ENCODE measurements at places on chromosomes 4 and X.

DNA sequence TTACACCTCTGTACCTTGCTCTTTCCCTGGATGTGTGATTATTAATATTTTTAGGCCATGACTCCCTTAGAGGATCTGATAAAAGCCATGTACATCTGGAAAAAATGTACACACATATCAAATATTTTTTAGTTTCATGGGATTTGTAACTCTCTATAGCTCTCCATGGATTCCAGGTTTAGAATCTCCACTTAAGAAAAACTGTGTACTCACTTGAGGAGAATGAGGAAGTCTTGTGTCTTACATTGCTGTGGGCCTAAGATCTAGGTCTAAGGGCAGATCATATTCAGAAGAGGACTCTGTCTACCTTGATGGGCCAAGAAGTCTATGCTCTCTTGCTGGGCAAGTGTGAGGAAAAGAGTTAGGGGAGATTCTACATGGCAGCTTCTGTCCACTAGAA is 98.0 kb downstream of the RRAGB start:
- DNase-seq, result no peak

DNA sequence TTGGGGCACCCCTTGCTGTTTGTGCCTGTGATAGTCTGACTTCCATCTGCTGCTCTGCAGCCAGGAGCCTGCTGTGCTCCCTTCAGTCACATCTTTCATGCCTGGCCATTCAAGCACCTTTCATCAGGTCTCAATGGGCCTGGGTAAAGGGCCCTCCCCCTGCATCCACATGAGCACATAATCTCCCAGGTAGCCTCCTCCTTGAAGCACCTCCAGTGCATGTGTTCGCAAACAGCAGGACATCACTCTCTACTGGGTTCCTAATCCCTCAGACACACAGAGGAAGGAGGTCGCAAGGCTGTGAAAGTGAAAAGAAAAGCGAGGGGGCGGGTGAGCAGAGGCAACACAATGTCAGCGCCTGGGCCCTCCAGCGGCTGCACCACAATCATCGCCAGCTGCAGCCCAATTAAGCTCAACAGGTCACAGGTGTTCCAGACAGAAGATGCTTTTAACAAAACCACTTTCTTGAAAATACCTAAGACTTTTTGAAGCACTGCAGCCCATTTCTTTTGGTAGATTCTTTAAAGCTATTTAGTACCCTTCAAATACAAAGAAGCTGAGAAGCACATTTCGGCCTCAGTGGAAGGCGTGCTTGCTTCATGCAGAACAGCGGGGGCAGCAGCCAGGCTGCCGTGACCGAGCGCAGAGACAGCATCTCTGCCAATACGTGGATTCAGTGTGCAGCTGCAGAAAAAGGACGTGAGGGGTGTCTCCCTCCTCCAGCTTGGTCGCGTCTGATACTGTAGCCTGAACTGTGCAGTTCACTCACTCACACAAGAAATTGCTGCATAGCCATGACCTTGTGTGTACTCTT is 92.2 kb upstream of the SPRY1 start:
- DNase-seq, result no peak

GRCh38 chrX:39073131-39073530 is 271.9 kb downstream of the MID1IP1 start:
- DNase-seq, result no peak

- DNase-seq, result no peak
Observed at GRCh38 chrX:49106930-49107329, 16.6 kb downstream of the GPKOW start.

GRCh38 chr4:53306729-53307128 is 59.1 kb downstream of the SCFD2 start:
- DNase-seq, result no peak

DNA sequence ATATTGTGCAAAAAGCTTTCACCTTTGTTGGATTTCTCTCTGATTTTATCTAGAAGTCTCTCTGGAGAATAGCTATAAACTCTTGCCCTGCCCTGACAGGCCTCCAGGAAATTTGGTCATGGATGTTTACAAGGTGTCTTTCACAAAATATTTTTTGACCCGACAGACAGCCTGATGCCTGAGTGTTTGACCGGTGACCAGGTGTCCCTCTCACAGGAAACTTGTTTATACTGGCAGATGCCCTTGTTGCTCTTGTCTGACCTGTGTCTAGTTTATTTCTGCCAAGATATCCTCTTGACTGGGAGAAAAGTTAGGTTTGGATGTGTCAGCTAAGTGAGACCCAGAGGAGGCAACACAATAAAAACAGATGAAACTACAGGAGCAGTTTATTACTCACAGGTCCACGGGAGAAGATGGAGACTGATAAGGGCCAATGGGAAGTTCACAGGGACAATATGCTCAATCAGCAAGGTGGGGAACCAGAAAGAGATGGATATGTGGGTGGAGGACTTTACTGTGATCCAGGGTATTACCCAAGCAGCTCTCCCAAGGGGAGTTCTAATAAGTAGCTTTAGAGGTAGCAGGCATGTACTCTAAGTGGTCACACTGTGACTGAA is 243.3 kb downstream of the ARAP2 start:
- no peak for DNase-seq

DNA sequence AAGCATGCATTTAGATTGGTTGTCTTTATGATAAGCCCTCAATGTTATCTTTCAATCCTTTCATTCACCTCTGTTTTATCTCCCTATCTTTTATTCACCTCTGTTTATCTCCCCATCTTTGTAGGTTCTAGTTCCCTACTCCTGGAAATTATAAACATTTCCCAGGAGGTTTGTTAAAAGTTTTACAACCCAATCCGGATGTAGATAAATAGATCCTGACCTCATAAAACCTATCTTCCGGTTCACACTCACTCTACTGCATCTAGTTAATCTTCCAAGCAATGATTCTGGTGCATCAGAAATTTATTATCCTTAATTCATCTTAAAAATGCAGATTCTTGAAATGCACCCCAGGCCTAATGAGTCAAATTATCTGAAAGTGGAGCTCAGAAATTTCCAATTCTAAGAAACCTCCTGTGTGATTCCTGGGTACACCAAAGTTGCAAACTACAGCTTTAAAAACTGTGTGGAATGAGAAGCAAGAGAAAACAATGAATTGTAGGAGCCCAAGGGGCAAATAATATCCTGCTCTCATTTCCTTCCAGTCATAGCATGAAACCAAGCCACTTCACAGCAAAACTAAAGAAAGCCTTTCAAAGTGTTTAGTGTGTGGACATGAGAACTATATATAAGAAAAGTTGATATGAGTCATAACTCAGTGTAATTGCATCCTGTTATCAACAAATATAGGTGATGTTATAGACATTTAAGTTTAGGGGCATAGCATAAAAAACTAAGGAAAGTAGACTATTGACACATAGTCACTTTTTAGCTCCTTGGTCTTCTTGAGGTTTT is 51.1 kb upstream of the UGT8 start:
- DNase-seq, result no peak

GRCh38 chrX:97267396-97268181 is 383.9 kb downstream of the RPA4 start:
- DNase-seq, result no peak

- no peak for DNase-seq
Observed at GRCh38 chrX:134727363-134727762, 69.1 kb upstream of the PLAC1 start.

GRCh38 chr4:132317923-132318322 is 831.2 kb upstream of the PCDH10 start:
- no peak for DNase-seq

- DNase-seq, result no peak
Observed at GRCh38 chr4:118340109-118340508, 12.7 kb downstream of the PRSS12 start.

GRCh38 chr4:142581881-142582280 is 264.2 kb downstream of the INPP4B start:
- no peak for DNase-seq

DNA sequence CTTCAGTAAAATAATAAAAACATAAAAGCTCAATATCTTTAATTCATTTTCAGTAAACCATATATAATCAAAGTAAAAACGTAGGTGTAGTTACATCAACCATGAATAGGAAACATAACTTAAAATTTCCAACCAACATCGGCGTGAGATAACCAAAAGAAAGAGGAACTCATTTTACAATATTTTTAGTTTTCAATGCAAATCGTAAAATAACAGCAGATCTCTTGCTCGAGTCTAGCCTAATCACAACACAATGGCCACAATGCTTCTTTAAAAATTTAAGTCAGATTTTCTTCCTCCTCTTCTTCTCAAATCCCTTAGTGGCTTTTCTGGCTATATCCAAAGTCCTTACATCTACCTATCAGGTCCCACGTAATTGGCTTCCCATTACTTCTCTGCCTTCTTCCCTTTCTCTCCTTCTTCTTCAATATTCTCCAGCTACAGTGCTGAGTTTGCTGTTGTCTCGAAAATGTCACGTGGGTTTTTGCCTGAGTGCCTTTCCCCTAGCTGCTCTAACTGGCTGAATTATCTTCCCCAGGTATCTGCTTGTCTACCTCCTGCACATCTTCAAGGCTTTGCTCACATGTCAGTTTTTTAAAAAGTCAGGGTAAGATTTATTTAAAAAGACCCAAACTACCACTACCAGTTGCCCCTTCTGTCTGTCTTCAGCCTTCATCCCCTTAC is 90.9 kb upstream of the BANK1 start:
- DNase-seq, result no peak

GRCh38 chr4:165971933-165972332 is 98.9 kb downstream of the TLL1 start:
- no peak for DNase-seq

DNA sequence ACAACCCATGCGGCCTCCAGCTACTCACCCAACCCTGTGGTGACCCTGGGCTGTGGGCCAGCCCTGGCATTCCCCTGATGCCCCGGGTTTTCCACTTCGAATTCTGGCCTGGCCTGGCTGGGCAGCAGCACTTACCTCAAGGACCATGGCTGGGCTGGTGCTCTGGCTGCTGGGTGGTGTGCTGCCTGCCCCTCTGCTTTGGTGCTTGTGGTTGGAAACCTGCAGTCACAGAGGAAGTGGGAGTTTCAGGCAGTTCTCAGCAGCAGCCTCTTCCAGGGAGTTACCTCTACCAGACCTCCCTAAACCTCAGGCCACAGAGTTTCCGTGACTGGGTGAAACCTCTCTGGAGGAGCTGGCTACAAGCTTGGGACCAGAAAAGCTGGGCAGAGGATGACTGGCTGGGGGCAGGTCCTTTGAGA is at the start of gene CXCR3:
Gene CXCR3, minus strand, starts transcription at position 209 of the 419 bp plus-strand sequence. Its CDS starts 62 bp downstream, at position 147.
- peak; percentile 46 for DNase-seq

- no peak for DNase-seq
Observed at GRCh38 chr4:165553221-165553810, 174.5 kb downstream of the CPE start.

DNA sequence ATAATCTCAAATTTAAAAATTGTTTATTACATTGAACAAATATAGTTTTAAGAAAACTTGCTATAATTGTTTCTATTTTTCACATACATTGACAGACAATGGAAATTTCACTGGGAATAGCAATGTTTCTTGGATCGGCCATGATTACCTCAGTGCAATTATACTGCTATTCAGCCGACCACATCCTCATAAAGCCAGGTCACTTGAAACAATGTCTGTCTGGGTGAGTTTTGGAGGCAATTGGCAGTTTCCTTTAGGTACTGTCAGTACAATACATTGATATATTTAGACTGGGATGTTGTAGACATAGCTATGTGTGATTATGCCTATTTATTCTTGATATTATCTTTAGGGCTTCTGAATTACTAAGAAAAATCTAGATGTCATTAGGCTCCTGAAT is 89.5 kb upstream of the VEGFC start:
- no peak for DNase-seq

GRCh38 chr4:37793562-37793961 is 32.9 kb upstream of the PGM2 start:
- DNase-seq, result no peak

- DNase-seq, result no peak
Observed at GRCh38 chrX:72470117-72470516, 102.5 kb downstream of the HDAC8 start.

- no peak for DNase-seq
Observed at GRCh38 chrX:50622751-50623150, 152.1 kb upstream of the DGKK start.

GRCh38 chrX:77548751-77549150 is 101.6 kb downstream of the FGF16 start:
- DNase-seq, result no peak

DNA sequence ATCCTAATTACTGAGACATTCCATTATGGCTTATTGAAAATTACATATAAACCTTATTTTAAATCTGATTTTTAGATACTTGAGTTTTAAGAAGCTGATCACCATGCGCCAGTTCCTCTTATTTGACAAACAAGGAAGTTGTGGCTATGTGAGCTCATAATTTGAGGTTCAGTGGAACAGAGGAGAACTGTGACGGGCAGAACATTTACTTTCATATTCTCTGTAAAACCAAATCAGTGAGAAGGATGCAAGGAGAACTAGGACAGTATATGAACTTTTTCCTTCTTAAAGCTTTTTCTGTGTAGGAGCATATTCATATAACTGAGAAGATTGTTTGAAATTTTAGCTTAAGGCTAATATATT is 25.3 kb downstream of the STIM2 start:
- DNase-seq, result no peak

GRCh38 chrX:48595929-48596328 is 1.4 kb upstream of the WDR13 start:
- no peak for DNase-seq

DNA sequence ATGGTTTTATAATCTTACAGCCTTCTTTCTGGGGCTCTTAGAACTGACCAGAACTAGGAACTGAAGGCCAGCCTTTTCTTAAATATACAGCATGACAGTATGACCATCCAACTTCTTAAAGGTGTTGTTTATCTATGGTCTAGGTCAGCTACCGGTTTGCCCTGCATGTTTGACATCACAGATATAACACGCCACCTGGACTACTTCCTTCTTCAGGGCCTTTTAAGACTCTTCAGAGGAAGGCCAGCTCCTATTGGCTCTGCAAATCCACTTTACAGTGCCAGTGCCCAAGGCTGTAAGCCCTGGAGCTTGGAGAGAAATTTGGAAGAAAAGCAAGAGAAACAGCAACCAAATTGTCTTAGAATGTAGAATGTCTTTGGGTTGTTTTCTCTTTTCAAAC is 185.5 kb downstream of the MGST2 start:
- no peak for DNase-seq

GRCh38 chrX:25968920-25969319 is 169.2 kb upstream of the MAGEB18 start:
- peak; percentile 1 for DNase-seq

GRCh38 chrX:115719171-115719570 is 158.2 kb downstream of the PLS3 start:
- no peak for DNase-seq

DNA sequence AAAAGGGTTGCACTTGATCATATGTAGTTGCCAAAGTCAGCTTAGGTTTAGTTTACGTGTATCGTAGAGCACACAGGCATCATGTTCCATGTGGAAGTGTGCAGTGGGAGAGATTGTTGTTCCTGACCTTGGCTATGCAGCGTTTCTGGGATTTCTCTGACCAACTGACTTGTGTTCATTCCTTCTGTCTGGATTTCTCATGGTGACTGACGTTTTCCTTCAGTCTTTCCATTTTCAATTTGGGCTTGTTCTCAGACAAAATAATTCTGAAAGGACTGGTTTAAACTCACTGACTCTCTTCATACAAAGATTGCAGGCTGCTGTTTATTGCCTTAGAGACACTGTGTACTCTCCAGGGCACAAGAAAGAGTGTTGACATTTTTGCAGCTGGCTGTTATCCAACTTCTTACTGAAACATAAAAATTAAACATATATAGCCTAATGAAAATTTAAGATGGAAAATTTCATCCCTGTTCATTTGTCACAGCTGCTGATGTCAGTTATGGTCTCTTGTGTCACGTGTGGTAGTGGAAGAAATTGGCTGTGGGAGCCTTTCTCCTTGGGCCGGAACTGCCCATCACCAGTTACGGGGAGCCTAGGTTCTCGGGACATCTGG is 95.4 kb downstream of the TNIP2 start:
- no peak for DNase-seq

GRCh38 chr4:152115794-152116193 is 355.0 kb upstream of the GATB start:
- no peak for DNase-seq

GRCh38 chrX:19863212-19863856 is 24.1 kb downstream of the SH3KBP1 start:
- no peak for DNase-seq
